B cell (primary cell): ENCODE measurements at places on chromosomes 16 and 17. TPM values are rescaled to one million over a fixed set of nuclear protein-coding genes. Genes with fewer than 3 reads are reported as not detected.

CDK5RAP3 gene
- polyA plus RNA-seq: 728 and 990 TPM in 2 replicates

BCL6B gene
- polyA plus RNA-seq: 0.12 and 0.34 TPM in 2 replicates

TP53TG3 gene
- polyA plus RNA-seq: not detected in 2 replicates

ACSM5 gene
- polyA plus RNA-seq: not detected in 2 replicates

MYADML2 gene
- polyA plus RNA-seq: not detected in 2 replicates

RNF222 gene
- 2.6 and 3.0 TPM in 2 replicates for polyA plus RNA-seq

PRCD gene
- polyA plus RNA-seq: 10.5 and 18.0 TPM in 2 replicates

ENPP7 gene
- 0.07 and 0.40 TPM in 2 replicates for polyA plus RNA-seq

CKLF gene
- polyA plus RNA-seq: 43.9 and 53.6 TPM in 2 replicates

NOD2 gene
- 1.2 TPM in 2 replicates for polyA plus RNA-seq

TMC8 gene
- polyA plus RNA-seq: 352 and 445 TPM in 2 replicates

SLFN12L gene
- 0.43 and 0.97 TPM in 2 replicates for polyA plus RNA-seq

CSH1 gene
- not detected in 2 replicates for polyA plus RNA-seq

GH2 gene
- polyA plus RNA-seq: not detected in 2 replicates

KRTAP2-2 gene
- not detected in 2 replicates for polyA plus RNA-seq

CHST6 gene
- polyA plus RNA-seq: 0.01 TPM in 1 of 2 replicates, not detected in the other

EPX gene
- polyA plus RNA-seq: not detected in 2 replicates

SEPTIN12 gene
- 0.07 TPM in 1 of 2 replicates, not detected in the other for polyA plus RNA-seq

ABCA10 gene
- 0.55 and 0.69 TPM in 2 replicates for polyA plus RNA-seq

PLXDC1 gene
- 0.69 and 3.1 TPM in 2 replicates for polyA plus RNA-seq

CMTM3 gene
- 8.7 and 10.9 TPM in 2 replicates for polyA plus RNA-seq

IRF8 gene
- polyA plus RNA-seq: 309 and 453 TPM in 2 replicates

TMIGD1 gene
- polyA plus RNA-seq: not detected in 2 replicates

HOXB5 gene
- not detected in 2 replicates for polyA plus RNA-seq

ACAP1 gene
- polyA plus RNA-seq: 412 and 471 TPM in 2 replicates

SYT17 gene
- polyA plus RNA-seq: 19.8 and 24.9 TPM in 2 replicates

CRYBA1 gene
- polyA plus RNA-seq: not detected in 2 replicates

PRSS22 gene
- not detected in 2 replicates for polyA plus RNA-seq

TMEM238L gene
- polyA plus RNA-seq: not detected in 2 replicates

KRT12 gene
- polyA plus RNA-seq: not detected in 2 replicates

SCGB1C2 gene
- polyA plus RNA-seq: not detected in 2 replicates

GP1BA gene
- polyA plus RNA-seq: 0.06 and 0.07 TPM in 2 replicates

PTGES3L gene
- polyA plus RNA-seq: 0.59 and 1.0 TPM in 2 replicates

NPIPB2 gene
- polyA plus RNA-seq: 5.4 and 12.8 TPM in 2 replicates

AIPL1 gene
- polyA plus RNA-seq: not detected in 2 replicates

TBC1D3 gene
- polyA plus RNA-seq: 0.71 TPM in 1 of 2 replicates, not detected in the other

CD300H gene
- polyA plus RNA-seq: 0.58 and 0.98 TPM in 2 replicates

METTL26 gene
- polyA plus RNA-seq: 77.7 and 140 TPM in 2 replicates

WNK4 gene
- 0.03 and 0.06 TPM in 2 replicates for polyA plus RNA-seq

RPL23 gene
- 2,282 and 3,005 TPM in 2 replicates for polyA plus RNA-seq

DNAH9 gene
- not detected in 2 replicates for polyA plus RNA-seq

TLCD3B gene
- polyA plus RNA-seq: not detected in 2 replicates

TAT gene
- polyA plus RNA-seq: not detected in 2 replicates

SLC52A1 gene
- not detected in 2 replicates for polyA plus RNA-seq

TSPAN10 gene
- 0.34 and 0.45 TPM in 2 replicates for polyA plus RNA-seq

ALOXE3 gene
- polyA plus RNA-seq: 0.04 TPM in 1 of 2 replicates, not detected in the other

KCNH6 gene
- polyA plus RNA-seq: not detected in 2 replicates

CLEC10A gene
- polyA plus RNA-seq: 0.15 and 0.99 TPM in 2 replicates

KRTAP2-3 gene
- polyA plus RNA-seq: not detected in 2 replicates

KRTAP4-6 gene
- polyA plus RNA-seq: not detected in 2 replicates

IL34 gene
- 0.09 TPM in 1 of 2 replicates, not detected in the other for polyA plus RNA-seq

ZNF597 gene
- polyA plus RNA-seq: 1.3 TPM in 2 replicates

CDRT15L2 gene
- not detected in 2 replicates for polyA plus RNA-seq

YBX2 gene
- polyA plus RNA-seq: 0.15 TPM in 1 of 2 replicates, not detected in the other

GGA3 gene
- polyA plus RNA-seq: 109 and 116 TPM in 2 replicates

MAPT gene
- 0.13 and 0.27 TPM in 2 replicates for polyA plus RNA-seq

G6PC1 gene
- not detected in 2 replicates for polyA plus RNA-seq
